ENCODE measurements at places on chromosomes 7 and 10. TPM values are rescaled to one million over a fixed set of nuclear protein-coding genes. Genes with fewer than 3 reads are reported as not detected.
A peak's percentile ranks its signal among the peaks of the same experiment; 100 is the strongest.

DNA sequence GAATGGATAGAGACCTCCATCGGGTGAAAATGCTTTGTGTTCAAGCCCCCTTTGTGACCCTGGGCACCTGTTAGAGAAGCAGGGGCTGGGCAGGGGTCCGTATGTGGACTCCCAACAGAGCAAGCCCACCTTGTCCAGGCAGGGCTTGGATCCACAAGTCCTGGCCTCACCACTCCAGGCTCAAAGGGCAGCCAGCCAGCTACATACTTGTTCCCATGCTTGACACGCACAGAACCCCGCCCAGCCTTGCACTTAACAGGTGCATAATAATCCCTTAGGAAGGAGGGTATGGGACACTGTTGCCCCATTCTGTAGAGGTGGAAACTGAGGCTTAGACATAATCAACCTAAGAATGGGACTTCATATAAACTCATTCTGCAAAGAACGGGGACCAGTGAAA is 160.6 kb downstream of the PRKAG2 start:
- no peak for DNase-seq

GRCh38 chr10:119543814-119544642 is 1.5 kb upstream of the RGS10 start:
- DNase-seq = no peak

GRCh38 chr7:115475761-115476385 is 554.0 kb downstream of the MDFIC start:
- no peak for DNase-seq

GRCh38 chr10:1333981-1334380 is 277.8 kb downstream of the WDR37 start:
- no peak for DNase-seq

GRCh38 chr10:80536361-80536835 is 1.3 kb upstream of the SH2D4B start:
- DNase-seq = no peak

DNA sequence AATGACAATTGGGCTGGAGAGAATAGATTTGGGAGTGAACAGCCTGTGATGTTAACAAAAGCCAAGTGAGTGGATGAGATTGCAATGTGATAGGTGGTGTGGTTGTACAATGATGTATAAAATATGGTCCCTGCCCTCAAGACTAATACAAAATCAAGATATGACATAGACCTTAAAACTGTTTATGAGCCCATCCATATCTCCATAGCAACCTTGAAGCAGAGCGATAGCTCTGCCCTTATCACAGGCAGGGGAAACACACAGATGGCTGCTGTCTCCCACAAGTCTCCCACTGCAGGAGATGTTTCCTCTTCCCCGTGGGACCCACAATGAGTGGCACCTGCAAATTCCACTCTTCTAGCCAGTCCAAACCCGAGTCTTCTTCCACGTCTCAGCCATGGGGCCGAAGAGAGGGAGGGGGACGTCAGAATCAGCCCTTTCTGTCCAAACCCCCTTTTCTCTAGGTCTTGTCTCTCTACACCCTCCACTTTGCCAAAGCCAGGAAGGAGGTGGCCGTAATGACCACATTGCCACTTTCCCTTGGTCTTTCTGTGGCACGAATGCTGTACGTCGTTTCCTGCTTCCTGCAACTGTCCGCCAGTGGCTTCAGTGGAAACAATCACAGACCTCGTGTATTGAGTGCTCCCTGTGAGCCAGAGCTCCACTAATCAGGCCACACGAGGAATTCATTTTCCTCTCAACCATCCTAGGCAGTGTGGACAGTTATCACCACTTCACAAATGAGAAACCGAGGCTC is 7.5 kb upstream of the TBXAS1 start:
- DNase-seq = no peak

DNA sequence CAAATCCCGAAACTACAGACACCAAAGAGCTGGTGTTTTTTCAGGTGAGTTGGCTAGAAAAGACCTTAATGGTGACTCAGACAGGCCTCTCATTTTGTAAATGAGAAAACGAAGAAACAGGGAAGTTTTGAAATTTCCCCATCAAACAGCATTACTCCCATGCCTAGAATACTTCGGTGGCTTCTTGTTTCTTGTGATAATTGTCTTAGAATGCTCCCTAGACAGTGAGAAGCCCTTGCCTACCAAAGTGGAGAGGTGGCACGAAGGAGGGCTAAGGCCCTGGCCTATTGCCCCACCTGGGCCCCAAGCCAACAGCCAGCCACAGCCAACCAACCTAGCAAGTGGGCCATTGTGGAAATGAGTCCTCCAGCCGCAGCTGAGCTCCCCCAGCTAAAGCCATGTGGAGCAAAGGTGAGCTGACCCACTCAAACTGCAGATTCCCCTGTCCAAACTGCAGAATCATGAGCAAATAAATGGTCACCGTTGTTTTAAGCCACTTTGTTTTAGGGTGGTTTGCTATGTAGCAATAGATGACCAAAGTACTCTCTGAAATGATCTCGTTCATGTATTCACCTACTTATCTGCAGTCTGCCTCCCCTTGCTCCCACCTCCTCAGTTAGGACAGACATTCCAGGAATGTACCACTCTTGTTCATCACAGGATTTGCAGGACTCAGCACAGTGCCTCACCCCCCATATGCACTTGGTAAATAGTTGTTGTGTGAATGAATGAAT is 97.7 kb upstream of the FGFR2 start:
- peak; percentile 86 for DNase-seq

DNA sequence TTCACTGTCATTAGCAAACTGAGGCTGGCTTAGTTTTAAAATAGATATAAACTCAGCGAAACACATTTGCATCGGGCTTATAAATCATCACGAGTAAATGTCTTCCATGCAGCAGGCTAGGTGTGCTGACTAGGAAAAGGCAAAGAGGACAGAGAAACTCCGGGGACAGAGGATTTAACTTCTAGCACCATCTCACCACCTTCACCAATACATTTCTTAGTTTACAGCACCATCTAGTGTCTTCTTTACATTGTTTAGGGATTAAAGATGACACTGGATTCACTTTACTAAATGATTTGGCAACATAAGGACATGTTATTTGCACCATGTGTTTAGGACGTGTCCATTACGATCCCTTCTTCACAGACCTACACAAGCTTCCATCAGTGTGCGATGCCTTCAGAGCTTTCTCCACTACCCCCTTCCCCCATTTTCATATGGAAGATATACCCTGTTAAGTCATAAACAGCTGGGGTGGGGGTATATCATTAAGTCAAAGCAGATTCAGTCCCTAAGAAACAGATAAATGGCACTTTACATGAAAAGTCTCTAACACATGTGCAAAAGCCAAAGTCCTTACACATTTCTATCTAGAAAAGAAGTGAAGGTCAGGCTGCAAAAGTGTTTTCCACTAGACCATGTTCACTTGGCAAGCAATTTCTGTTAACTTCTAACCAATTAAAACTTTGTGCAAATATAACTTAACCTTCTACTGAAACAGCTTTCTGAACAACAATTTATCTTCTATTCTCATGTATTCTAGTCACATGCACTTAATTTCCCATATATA is 103.3 kb downstream of the GRB10 start:
- peak; percentile 45 for DNase-seq

DNA sequence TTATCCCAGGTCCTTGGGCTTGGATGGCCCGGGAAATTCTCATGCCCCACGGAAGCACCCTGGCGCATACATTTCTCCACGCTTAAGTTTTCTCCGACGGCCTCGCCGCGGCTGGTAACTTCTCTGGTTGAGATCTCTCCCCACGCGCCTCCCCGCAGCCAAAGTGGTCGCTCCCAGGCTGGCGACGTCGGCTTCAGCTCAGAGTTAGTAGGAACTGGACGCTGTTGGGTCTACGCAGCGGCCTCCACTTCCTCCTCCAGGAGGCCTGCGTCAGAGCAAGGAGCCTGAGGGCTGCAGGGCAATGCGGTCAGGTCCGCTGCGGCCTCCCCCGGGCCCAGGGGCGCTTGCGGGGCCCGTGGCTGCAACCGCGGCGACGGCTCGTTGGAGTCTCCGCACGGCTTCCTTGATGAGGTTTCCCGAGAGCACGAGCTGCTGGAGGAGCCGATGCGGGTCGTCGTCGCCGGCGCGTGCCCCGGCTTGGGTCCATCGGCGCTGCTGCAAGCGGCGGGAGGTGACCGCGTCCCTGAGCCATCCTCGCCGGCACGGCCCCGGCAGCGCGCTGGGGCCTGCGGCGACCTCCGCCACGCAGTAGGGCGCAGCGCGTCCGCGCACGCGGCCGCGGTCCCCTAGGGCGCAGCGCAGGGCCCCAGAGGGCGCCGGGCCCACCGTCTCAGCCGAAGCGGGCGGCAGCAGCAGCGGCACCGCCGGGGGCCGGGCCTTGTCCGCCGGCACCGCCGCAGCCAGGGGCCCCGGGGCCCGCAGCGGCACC is 744 bp downstream of the FRAT2 start:
- peak; percentile 57 for DNase-seq

- no peak for DNase-seq
These were observed 134.3 kb downstream of the TAX1BP1 start for GRCh38 chr7:27873981-27874957.

DNA sequence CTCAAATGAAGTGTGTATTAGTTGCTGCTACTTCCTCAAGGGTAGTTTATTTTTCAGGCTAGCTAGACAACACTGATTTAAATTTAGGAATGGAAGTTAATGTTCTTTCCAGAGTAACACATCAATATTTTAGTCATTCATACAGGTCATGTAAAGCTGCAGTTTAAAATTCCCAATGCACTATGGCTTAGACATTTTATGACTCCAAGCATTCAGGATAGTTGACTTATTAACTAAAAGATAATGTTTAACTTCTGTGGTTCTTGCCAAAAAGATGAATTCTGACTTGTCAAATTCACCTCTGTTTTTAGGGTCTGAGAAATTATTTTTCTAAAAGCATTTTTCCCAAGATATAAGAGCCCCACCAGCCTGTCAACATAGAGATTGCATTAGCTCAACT is 131.9 kb downstream of the TFPI2 start:
- no peak for DNase-seq

STRIP2 gene
- total RNA-seq = 16.9 TPM

CNNM1 gene
- 0.42 TPM for total RNA-seq

TAS2R41 gene
- total RNA-seq = not detected

COPS6 gene
- 110 TPM for total RNA-seq

PPP1R3C gene
- 2.2 TPM for total RNA-seq

CHCHD3 gene
- total RNA-seq = 70.6 TPM

OR2A42 gene
- not detected for total RNA-seq

NKX6-2 gene
- not detected for total RNA-seq
